ENCODE measurements at places on chromosomes 1 and 21. TPM values are rescaled to one million over a fixed set of nuclear protein-coding genes. Genes with fewer than 3 reads are reported as not detected.

Gene PSRC1
- total RNA-seq = 1.8 TPM

Gene TNFRSF9
- total RNA-seq = 0.07 TPM

Gene ZNF644
- total RNA-seq = 45.8 TPM

Gene BSDC1
- 68.2 TPM for total RNA-seq

Gene TGFB2
- 56.9 TPM for total RNA-seq

Gene HHIPL2
- 0.23 TPM for total RNA-seq

Gene HSD11B1
- total RNA-seq = 9.6 TPM

Gene TBX19
- 1.2 TPM for total RNA-seq

Gene AQP10
- total RNA-seq = 0.13 TPM

Gene HLX
- total RNA-seq = 4.9 TPM

Gene JAM2
- 3.3 TPM for total RNA-seq

Gene PCNX2
- 24.5 TPM for total RNA-seq

Gene FAM151A
- not detected for total RNA-seq

Gene UBE2U
- not detected for total RNA-seq

Gene RPF1
- 22.2 TPM for total RNA-seq

Gene CDC14A
- total RNA-seq = 2.2 TPM

Gene ETNK2
- total RNA-seq = 1.5 TPM

Gene PRDM16
- total RNA-seq = 11.6 TPM

Gene DDAH1
- total RNA-seq = 56.8 TPM

Gene KRTAP13-2
- total RNA-seq = not detected

Gene WNT3A
- not detected for total RNA-seq

Gene CTTNBP2NL
- total RNA-seq = 17.1 TPM

Gene MAP3K7CL
- total RNA-seq = 43.7 TPM

Gene FGGY
- total RNA-seq = 15.1 TPM

Gene BEST4
- total RNA-seq = 0.20 TPM

Gene KLHDC9
- total RNA-seq = 0.98 TPM

Gene SLC26A9
- total RNA-seq = not detected

Gene TMPRSS15
- total RNA-seq = not detected

Gene RHBG
- not detected for total RNA-seq

Gene STRIP1
- 48.3 TPM for total RNA-seq

Gene NBPF4
- total RNA-seq = not detected

Gene OR6K2
- total RNA-seq = not detected

Gene FAM110D
- not detected for total RNA-seq

Gene FCGR1A
- 0.20 TPM for total RNA-seq

Gene SPRR2D
- not detected for total RNA-seq

Gene ZNF124
- 10.0 TPM for total RNA-seq

Gene SEC16B
- 2.5 TPM for total RNA-seq

Gene FCER1G
- total RNA-seq = not detected

Gene IL12RB2
- not detected for total RNA-seq

Gene CLDN17
- total RNA-seq = not detected

Gene SLC45A1
- 5.6 TPM for total RNA-seq

Gene ERO1B
- 4.2 TPM for total RNA-seq

Gene KCNK1
- 9.2 TPM for total RNA-seq

Gene FAM131C
- total RNA-seq = 0.85 TPM

Gene CR2
- not detected for total RNA-seq

Gene PAPPA2
- 18.9 TPM for total RNA-seq

Gene RGS16
- 3.1 TPM for total RNA-seq

Gene SAMD11
- total RNA-seq = 1.9 TPM

Gene NHLH1
- 0.07 TPM for total RNA-seq

All from smooth muscle cell of the pulmonary artery (primary cell).